Urothelium cell line (cell line): ENCODE measurements at places on chromosomes 13 and 19.

GRCh38 chr13:72953391-72953965 is 105.3 kb upstream of the KLF5 start:
- no peak for DNase-seq

DNA sequence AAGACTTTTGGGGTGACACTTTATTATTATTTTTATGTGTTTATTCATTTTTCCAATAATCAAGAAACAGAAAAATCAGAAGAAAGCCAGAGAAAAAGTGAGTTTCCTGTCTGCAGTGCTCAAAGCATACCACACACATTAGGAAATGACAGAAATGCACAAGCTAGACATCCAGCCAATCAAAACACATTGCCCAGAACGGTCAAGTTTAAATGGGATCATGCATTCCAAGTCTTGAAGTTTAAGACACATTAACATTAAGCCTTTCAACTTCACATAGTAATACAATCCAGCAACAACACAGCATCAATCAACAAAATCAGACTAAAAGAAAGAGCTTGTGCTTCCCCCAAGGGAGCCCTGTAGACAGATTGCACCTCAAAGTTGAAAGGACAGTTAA is 28.7 kb upstream of the MEDAG start:
- no peak for DNase-seq

DNA sequence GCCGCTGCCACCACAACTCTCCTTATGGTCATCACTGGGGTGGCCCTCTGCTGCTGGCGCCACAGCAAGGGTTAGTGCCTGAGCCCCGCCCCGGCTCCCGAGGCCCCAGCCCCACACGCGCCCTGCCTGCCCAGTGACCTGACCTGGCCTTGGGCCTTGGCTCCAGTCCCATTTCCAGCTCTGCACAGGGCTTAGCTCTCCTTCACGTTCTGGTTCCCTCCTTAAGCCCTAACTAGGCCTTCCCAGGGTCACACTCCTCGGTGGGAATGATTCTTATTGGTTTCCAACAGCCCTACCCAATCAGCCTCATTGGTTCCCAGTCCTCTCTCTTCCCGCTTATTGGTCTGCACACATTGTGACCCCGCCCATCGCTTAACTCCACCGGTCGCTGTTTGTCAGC is 5.8 kb downstream of the KIRREL2 start:
- DNase-seq: no peak

DNA sequence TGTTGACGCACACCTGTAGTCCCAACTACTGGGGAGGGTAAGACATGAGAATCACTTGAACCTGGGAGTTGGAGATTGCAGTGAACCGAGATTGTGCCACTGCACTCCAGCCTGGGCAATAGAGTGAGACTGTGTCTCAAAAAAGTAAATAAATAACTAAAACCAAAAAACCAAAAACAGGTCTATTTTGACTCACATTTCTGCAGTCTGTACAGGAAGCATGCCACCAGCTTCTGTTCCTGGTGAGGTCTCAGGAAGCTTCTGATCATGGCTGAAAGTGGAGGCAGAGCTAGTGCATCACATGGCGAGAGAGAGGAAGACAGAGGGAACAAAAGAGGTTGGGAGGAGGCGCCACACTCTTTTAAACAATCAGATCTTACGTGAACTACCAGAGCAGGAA is 142.5 kb downstream of the ITGBL1 start:
- no peak for DNase-seq

DNA sequence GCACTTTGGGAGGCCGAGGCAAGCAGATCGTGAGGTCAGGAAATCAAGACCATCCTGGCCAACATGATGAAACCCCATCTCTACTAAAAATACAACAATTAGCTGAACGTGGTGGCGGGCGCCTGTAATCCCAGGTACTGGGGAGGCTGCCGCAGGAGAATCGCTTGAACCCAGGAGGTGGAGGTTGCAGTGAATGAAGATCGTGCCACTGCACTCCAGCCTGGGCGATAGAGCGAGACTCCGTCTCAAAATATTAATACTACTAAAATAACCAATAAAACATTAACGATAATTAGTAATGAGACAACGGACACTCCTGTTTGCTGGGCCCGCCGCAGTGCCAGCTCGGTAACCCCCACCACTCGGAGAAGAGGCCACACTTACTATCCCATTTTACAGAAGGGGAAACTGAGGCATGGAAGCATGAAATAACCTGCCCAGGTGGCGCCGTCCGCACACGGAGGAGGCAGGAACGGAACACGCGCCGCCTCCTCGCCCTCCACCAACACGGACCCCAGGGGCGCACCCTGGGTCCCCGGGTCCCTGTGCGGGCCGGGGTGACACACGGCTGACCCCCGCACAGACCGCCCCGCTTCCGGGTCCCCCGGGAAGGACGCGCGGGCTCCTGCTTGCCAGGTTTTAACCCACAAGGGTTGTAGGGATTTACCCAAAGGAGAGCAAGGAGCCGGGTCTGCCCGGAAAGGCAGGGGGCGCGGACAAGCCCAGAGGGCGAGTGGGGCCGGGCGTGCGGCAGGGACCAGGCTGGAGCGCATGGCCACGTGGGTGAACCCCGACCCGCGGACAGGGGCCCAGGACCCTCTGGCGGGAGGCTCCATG is 1.6 kb downstream of the R3HDM4 start:
- DNase-seq: no peak

DNA sequence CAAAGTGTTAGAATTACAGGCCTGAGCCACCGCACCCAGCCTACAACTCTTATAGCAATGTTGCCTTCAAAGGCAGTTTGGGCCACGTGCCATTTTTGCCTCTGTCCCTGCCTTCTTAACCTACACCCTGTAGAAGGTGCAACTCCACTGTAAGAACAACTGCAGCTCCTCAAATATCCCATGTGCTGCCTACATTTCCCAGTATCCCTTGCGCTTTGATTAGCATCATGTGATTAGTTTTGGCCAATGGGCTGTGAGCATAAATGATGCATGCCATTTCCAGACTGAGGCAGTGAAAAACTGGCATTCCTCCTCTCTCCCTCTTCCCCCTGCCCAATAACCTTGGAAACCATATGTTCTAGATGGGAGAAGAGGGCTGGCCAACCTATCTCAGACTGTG is 75.2 kb upstream of the MRI1 start:
- no peak for DNase-seq

- no peak for DNase-seq
Observed at GRCh38 chr19:5349041-5349440, 8.4 kb upstream of the PTPRS start.

DNA sequence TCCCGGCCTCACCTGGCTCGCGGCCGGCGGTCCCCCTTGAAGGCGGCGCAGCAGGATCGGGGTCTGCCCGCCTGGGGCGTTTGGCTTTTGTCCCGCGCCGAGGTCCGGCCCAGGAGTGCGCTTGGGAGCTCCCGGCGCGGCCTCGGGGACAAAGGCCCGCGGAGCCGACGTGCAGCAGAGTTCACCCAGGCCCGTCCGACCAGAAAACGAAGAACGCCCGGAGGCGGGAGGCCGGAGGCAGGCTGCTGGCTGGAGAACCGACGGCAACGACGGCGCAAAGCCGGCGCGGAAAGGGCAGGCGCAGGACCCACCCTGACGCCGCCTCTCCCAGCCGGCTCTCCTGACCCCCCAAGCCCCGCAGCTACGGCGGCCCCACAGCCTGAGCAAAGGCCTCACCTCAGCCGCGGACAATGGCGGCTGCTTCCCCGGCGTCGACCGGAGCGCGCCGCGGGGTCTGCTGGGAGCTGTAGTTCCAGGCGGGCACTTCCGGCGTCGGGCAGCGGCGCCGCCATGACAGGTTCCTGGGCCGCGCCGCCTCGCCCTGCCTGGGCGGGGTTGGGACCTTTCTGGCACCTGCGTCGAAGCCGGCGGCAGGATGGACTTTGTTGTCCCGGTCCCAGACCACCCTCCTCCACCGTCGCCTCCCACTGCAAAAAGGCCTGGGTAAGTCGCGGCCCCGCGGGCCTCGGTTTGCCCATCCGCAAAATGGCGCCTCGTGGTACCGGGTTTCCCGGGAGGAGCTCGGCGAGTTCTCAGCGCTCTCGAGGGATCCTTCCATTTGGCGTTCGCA is at the start of gene ZNF606:
Gene ZNF606, minus strand, starts transcription at position 437 of the 790 bp plus-strand sequence. CDS start 1,501 bp downstream, outside the sequence.
- peak; percentile 91 for DNase-seq

DNA sequence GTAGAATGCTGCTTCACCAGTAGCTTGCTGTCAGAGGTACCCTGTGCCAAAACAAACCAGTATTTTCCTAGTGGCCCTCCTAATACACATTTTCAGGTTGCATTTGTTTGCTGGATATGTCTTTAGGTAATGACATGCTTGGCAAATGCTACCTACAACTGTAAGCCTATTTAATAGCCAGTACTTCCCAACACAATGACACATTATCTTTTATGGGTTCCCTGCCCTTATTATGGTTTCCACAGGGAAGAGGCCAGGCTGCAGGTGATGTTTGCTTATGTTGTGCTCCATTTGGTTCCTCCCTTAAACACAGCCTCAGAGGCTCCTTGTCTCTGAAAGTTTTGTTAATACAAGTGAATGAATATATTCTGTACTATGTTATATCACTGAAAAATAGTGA is 24.7 kb downstream of the FRY start:
- DNase-seq: no peak

DNA sequence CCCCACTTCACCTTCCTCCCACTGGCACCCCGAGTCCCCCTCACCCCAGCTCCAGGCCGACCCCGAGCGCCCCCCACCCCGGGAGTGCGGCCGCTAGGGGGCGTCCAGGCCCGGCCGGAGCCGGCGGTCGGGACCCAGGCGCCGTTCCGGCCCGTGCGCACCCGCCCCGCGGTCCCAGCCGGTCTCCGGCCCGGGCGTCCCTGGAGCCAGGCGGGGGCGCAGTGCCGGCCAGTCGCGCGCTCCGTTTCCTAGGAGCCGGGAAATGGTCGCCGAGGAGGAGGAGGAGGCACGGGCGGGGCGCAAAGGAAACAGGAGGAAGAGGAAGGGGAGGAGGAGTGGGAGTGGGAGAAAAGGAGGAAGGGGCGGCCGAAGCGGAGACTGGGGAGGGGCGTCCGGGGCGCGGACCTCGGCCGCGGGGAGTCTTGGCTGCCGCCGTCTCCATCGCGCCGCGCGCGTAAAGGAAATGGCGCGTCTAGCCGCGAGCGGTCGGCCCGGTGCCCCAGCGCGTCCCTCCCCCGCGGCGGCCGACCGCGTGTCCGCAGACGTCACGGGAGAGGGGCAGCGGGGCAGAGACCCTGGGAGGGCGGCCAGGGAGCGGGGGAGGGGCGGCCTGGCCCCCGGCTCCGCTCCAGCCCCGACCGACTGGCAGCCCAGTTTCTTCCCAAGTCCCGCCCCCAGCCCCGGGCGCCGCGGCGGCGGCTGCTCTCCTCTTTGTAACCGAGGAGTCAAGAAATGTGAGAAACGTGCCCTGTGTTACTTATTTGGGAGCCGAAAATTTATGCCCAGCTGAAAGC is 1.1 kb upstream of the KCTD15 start:
- DNase-seq: peak; percentile 93

DNA sequence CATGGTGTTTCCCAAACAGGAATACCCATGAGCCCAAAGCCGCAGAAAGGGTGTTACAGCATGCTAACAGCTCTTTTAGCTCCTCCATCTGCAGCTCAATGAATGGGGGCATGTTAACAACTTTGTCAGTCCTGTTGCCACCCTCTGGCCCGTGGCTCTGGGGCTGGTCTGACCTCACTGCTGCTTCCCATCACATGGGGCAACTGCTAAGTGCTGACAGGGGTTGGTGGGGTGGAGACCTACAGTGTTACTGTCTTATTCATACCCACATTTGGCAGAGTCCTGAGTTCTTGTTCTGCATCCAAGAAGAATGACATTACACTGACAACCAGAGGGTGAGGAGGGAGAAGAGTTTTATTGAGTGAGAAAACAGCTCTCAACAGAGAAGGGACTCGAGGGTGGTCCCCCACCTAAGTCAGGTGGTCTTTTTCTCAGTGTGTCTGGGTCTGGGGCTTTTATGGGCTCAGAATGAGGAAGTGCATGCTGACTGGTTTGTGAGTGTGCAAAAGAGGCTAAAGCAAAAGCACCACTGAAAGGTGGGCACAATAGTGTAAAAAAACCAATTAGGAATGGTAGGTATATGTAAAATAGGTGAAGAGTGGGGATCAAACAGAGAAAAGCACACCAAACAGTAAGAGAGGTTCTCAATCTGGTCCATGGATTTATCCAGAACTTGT is 1952.0 kb upstream of the PCDH20 start:
- no peak for DNase-seq

GRCh38 chr19:1384085-1384462 is 367 bp downstream of the NDUFS7 start:
- DNase-seq: no peak

DNA sequence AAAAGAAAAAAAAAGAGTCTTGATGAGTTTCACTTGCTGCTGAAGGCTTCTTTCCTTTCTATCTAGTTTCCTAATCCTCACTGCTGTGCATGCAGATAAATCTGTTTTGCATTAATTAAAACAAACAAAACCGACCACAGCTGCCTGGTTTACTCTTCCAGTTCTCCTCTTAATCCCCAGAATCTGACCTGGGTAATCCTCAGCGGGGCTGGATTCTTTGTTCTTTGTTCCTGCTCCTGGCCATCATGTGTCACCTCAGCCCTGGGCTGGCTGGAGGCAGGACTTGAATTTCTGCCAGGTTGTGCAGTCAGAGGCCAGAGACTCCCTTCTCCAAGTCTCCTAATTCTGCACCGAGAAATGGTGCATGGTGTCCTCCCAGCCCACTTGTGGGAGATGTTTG is 52.2 kb upstream of the CYP4F8 start:
- DNase-seq: no peak

- no peak for DNase-seq
Observed at GRCh38 chr19:46926170-46927071, 65.6 kb downstream of the ARHGAP35 start.

DNA sequence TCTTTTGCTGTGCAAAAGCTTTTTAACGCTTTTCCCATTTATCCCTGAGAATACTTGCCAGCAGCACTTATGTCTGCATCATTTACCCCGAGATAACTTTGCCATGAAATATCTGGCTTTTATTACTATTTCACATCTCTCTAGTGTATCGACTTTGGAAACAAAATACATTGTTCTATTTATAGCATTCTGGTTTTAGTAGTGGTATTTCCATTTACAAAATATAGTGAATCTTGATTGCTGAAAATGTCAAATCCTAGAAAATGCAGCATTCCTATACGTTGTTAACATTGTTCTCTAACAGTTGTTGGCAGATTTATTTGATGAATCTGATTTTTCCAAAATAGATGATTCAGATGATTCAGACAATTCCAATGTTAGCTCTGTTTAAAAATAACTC is 189.3 kb upstream of the SPRY2 start:
- DNase-seq: no peak

DNA sequence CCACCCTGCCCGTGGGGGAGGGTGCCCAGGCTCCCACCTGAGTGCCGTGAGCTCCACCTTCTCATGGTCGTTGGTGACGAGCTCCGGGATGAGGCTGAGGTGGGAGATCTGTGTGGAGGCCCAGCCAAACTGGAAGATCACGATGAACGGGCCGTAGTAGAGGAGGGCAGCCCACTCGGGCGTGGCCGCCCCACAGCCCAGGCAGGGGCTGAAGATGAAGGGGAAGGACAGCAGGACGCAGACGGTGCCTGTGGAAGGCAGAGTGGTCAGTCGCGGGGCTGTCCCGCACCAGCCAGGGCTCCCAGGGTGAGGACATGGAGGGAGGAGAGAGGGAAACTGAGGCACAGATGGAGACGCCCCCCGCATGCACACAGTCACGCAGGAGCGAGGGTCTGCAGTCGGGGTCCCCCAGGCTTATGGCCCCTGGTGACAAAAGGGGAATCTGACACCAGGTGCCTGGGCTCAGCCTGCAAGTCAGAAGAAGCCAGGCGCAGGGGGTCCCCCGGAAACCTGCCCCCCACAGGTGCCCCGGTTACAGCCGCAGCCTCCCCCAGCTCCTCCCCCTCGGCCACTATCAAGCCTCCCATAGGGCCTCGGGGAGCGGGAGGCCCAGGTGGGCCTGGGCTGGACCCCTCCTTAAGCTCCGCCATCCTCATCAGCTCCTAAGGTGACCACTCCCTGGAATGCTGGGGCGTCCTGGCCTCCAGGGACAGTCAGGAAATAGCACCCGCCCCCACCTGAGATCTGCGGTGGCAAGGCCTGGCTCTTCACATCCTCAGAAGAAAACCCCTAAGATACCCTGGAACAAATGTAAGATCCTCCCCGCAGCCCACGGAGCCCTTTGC is 6.2 kb downstream of the MFSD12 start:
- DNase-seq: no peak
